ENCODE measurements at places on chromosomes 6 and 20.

GRCh38 chr20:59604741-59605600 is 631 bp downstream of the PHACTR3 start:
- DNase-seq = no peak

- DNase-seq = no peak
These were observed 535.9 kb downstream of the FRK start for GRCh38 chr6:115524821-115525220.

DNA sequence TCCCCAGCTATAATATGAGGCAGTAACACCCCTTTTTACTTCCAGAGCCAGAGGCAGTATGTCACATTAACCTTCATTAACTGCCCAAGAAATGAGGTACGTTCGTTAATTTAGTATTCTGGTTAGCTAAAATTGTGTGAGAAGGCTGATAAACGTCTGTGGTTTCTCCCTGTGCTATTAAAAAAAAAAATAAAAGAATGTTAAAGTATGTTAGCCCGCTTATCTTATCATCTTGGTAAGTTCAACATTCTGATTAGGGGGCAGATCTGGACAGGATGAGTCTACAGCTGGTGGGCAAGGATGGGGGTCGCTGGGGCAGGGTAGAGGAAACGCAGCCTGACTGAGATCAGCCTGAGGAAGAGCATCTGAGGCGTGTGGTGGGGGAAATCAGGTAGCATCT is 154.0 kb downstream of the PRL start:
- DNase-seq = no peak

DNA sequence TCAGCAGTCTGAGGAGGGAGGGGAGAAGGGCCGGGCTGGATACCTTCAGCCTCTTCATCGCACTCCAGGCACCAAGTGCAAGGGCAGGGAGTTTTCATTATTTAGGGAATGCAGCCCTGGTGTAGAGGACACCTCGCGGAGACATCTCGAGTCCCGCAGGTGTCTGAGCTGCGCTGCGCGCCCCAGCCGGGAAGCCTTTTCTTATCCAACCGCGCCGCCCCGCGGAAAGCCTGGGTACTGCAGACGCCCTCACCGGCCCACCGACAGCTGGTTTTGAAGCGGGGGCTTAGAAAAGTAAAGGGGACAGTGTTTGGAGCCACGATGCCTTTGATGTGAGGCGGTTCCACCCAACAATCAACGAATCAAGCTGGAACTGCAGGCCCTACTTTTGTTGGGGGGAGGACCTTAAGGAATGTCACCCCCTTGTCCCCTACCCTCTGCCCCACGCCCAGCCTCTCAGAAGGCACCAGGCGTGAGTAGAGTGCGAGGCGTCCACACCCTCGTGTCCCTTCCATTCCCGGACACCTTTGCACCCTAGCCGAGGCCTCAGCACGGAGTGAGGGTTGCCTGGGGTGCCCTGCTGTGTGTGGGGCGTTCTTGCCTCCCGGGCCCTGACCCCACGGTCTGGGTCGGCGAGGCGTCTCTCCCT is 8.6 kb downstream of the NKX2-2 start:
- no peak for DNase-seq

DNA sequence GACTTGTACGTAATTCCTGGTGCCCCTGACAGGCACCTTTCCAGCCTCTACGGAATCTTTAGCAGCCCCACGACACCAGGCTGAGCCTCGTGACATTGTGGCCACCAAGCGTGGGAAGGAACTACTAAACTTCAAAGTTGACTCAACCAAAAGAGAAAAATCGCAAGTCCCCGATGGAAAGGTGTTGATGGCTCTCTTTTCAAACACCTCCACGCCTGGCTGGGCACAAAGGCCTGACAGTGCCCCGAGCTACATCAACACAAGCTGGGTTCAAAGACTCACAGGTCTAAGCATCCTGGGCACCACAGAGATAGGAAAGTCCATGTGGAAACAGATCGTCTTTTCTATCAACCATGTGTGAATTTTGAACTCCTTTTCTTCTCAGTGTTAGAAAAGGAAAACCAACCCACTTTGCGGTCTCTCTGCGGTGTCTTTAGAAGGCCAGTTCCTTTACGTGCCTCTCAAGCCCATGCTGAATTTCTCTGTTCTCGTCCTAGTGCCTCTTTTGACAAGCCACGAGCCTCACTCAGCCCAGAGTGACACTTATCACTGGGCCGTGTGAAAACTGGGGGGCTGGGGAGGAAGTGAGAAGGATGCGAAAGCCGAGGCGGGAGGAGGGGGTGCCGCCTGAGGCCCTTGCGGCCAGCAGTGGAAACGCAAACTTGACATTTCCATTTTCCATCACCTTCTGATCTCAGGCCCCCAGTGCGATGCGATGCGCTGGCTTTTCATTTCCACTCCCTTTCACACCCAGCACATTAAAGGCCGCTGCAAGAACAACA is 59.4 kb downstream of the GFOD1 start:
- DNase-seq = peak; percentile 63

DNA sequence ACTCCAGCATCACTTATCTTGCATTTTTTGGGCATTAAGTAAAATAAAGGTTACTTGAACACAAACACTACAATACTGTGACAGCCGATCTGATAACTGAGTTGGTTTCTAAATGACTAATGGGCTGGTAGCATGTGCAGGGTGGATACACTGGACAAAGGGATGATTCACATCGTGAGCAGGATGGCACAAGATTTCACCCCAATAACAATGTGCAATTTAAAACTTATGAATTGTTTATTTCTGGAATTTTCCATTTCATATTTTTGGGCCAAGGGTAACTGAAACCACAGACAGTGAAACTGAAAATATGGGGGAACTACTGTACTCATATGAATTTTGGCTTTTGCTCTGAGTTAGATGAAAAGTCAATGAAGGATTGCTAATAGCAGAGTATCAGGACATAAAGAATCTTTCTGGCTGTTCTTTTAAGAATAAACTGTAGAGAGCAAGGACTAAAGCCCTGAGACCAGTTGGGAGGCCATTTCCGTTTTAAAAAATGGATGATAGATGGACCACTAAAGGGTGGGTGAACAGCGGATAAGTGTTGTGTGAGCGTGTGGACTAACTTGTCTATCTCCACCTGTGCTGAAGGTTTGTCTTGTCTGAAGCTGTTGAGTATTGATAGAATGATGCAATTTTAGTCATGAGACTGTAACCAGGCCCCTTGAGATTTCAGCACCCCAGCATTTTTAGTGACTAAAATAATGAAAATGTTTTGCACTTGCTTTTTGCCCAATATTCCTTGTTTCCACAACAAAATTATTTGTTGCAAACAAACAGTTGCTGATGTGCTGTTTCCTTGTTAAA is 8.2 kb downstream of the SPINT3 start:
- no peak for DNase-seq

GRCh38 chr6:170378502-170378901 is 71.9 kb downstream of the FAM120B start:
- no peak for DNase-seq

DNA sequence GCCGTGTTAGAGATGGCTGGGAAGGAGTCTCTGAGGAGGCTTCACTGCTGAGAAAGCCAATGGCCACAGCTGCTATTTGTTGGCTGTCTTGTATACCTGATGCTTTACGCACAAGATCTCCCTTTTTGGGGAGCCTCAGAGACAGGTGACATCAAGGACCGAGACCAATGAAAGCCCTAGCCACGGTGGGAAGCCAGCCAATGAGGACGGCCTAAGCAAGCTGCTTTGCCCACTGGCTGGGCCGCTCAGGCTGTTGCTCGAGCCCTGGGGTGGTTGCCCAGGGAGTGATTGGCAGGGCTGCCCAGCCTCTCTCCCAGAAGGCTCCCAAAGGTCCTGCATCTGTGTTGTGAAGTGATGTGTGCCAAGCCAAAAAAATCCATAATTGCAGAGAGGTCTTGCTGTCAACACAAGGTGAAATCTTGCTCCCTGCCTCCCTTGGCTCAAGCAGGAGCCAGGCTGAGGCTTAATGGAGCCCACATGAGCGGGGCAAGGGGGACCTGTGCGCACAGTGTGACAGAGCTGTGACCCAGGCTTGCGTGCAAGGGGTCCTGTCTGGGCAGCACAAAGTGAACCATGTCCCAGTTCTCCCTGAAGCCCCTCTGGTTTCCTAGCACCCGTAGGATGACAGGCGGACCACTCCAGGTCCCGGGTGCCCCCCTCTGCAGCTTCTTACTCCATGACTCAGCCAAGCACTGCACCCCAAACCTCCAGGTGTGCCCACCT is 4.3 kb downstream of the MMP24OS start:
- DNase-seq = no peak

GRCh38 chr20:23162887-23163286 is 76.8 kb upstream of the CD93 start:
- no peak for DNase-seq

DNA sequence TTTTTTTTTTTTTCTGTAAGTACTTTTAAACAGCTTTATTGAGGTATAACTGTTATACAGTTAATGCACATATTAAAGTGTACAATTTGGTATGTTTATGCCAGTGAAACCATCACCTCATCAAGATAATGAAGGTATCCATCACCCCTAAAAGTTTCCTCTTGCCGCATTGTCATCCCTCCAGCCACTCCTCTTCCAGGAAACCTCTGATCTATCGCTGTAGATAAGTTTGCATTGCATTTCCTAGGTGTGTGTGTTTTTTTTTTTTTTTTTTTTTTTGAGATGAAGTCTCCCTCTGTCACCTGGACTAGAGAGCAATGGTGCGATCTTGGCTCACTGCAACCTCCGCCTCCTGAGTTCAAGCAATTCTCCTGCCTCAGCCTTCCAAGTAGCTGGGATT is 3.1 kb downstream of the SLX4IP start:
- no peak for DNase-seq

DNA sequence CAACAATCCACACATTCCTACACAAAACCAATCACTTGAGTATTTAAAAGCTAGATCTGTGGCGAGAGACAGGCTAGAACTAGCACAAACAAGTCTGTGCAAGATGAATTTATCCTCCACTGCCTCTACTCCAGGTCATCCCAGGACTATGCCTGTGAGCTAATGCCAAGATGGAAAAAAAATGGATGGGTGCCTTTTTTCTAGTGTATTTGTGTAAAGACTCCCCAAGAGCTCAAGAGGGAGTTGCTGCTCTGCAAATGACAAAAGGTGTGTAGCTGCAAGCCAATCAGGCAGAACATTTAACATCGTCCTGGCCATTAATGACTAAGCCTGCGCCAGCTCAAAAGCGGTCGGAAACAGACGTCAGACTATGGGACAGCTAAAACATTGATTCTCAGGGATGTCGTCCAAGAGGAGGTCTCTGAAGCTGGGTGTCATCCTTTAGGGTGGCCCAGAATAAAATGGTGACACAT is 21.9 kb downstream of the ATXN1 start:
- DNase-seq = no peak

DNA sequence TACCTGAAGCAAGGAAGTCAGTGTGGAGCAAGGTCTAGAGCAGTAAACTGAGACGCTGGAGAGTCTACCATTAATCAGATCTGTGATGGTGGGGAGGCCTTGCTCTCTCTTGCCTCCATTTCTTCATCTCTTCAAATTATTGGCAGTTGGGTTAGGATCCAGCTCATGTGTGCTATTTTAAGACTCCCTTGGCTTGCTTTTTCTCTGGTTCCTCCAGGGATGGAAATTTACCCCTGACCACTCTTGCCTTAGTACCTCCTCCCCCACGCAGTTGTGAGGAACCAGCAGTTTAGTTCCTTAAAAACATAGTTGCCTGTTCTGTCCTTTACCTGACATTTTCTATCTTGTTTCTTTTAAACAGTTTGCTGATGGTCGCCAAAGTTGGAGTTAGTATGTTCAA is 7.4 kb downstream of the TMEM14C start:
- DNase-seq = no peak

- DNase-seq = no peak
These were observed 69.9 kb downstream of the FYN start for GRCh38 chr6:111803371-111803770.

- no peak for DNase-seq
These were observed 183.5 kb downstream of the DST start for GRCh38 chr6:56459030-56459805.

DNA sequence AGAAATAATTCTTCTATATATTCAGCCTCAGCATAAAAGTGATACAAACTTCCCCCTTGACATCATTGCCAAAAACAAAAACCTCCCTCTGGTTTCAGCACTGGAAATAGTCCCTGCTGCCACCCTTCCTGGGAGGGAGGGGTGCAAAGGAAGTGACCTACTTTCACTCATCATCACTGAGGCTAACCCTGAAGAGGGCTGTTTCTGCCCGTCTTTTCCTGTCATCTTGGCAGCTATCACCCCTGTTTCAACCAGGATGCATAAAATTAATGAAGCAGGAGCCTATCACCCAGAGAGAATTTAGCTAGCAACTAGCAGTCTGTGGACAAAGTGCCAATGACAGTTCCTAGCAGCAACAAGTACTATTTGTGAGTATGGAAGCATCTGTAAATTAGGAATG is 397.8 kb downstream of the LAMA2 start:
- no peak for DNase-seq

DNA sequence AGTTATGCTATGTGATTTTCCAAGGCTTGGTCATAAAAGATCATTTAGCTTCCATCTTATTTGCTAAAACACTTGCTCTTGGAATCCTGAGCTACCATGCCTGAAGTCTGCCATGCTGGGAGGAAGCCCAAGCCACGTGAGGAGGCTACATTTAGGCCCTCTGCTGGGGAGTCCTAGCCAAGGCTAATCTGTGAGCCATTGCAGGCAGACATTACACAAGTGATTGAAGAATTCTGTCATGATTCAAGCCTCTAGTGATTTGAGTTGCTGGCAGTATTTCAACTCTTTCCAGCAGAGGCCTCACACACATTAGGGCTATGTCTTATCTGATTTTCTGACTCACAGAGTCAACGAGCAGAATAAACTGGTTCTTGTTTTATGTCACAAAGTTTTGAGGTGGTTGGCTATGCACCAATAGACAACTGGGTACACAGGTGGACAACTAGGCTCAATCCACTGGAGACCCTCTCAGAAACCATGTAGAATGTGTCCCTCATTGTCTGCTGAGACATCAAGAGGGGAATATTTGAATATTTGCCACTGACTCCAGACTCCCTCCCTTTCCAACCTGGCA is 227.2 kb upstream of the SULF2 start:
- no peak for DNase-seq

DNA sequence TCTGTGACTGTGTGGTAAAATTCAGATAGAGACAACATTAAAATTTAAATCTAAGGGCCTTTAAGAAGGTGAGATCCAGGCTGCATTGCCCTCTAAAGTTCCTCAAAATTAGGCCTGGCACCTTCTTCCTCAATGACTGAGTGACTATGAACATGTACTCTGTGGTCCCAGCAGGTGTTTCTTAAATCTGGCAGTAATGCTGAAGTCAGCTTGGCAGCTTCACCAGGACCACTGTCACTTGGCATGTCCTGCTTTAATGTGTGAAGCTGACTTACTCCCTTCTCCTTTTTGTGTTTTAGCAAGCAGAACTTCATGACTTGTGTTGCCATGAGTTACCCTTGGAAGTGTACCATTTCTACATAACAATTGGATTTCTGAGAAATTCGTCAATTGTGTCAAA is 141.7 kb downstream of the NKAIN2 start:
- DNase-seq = no peak

GRCh38 chr6:116556065-116556464 is 2.5 kb downstream of the CALHM4 start:
- no peak for DNase-seq

- no peak for DNase-seq
These were observed 354.1 kb downstream of the RFPL4B start for GRCh38 chr6:112701201-112701600.
